ENCODE measurements at places on chromosomes 5 and 9.

- DNase-seq: no peak
Observed at GRCh38 chr5:131812371-131813160, 15.7 kb upstream of the FNIP1 start.

GRCh38 chr9:128456613-128457061 is 831 bp downstream of the ODF2 start:
- DNase-seq: peak; percentile 27

- no peak for DNase-seq
Observed at GRCh38 chr5:74651710-74652109, 11.2 kb upstream of the ENC1 start.

- DNase-seq: no peak
Observed at GRCh38 chr5:116646611-116647289, 72.1 kb upstream of the SEMA6A start.

DNA sequence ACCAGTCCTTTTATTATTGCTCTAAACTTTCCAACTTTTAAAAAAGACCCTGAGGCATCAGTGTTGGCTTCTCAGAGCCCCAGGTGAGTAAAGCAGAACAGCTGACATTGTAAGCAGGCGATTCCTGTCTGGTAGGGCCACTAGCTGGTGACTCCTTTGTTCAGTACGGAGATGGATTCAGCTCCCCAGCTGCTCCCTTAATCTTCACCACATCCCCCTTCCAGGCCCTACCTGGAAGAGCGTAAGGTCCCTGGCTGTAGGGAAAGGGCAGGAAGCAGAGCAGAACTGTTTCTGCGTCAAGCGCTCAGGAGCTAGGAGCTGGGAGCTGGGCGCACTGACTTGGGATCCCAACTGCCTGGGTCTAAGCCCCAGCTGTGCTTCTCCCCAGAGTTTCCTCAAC is 203.7 kb upstream of the TAS2R1 start:
- DNase-seq: no peak

GRCh38 chr5:144267961-144268513 is 97.4 kb downstream of the KCTD16 start:
- DNase-seq: no peak

DNA sequence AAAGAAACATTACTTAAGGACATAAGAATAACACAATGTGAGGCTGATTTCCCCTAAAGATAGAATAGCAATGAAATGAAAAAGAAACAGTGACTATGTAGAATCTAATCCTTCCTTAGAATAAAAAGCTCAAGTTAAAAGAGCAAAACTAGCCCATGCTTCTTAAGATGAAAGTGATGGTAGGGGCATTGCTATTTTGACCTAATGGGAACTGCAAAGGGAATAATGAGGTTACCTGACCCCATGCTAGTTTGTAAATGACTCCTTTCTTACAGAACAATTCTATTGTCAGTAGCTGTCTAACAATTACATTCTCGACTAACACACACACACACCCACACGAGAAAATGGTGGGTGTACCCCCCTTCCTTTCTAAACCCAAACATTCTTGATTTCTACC is 575.8 kb downstream of the CSNK1G3 start:
- no peak for DNase-seq

GRCh38 chr5:107542428-107542827 is 128.3 kb downstream of the EFNA5 start:
- DNase-seq: no peak

GRCh38 chr5:128455841-128456361 is 82.1 kb downstream of the FBN2 start:
- DNase-seq: no peak

DNA sequence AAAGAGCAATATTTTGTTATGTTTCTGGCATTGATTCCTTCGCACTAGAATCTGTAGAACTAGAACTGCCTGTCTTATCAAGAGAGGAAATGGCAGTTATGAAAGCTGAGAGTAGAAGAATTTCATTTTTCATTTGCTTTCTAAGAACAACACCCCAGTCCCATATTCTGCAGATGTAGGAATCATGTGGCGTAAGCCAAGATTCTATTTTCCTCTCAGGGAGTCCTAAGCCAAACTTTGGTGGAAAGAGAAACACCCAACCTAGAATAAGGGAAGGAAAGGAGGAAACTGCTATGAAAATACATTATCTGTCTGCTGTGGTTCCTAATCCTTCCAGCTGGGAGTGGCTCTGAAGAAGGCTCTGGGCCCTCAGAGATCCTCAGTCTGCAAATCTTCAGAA is 1176.9 kb upstream of the C9orf72 start:
- DNase-seq: no peak

GRCh38 chr5:2529371-2530092 is 221.9 kb downstream of the IRX2 start:
- no peak for DNase-seq

GRCh38 chr9:104858271-104858670 is 69.7 kb downstream of the ABCA1 start:
- DNase-seq: no peak

DNA sequence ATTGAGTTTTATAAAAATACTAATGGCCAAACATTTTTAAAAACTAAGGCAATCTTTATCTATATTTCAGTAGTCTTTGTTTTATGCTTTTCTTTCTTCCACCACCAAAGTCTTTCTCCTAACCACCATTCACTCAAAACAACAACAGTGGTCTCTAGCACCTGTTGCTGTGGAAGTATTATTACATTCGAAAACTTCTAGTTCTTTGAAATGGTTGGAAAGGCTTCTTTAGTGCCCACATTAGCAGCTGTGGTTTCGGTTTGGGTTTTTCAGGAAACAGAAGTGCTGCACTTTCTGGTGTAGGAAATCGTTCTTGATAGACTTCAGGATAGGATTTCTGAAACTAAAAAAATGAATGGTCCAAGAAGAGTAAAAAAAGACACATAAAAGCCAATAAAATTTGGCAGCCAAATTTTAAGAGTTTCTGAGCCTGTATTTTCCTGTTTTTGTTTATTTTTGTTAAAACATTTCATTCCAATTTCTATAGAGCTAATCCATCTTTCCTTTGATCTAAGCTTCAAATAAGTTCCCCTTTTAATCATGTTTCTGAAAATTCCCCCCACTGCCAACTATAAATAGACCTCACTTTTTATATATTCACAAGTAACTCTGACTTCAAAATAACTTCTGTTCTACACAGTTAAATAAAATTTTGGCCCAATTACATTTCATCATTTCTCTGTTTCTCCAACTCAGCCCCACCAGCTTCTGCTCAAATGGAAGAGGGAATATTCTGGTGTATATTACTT is 102.2 kb downstream of the DEPDC1B start:
- DNase-seq: no peak

DNA sequence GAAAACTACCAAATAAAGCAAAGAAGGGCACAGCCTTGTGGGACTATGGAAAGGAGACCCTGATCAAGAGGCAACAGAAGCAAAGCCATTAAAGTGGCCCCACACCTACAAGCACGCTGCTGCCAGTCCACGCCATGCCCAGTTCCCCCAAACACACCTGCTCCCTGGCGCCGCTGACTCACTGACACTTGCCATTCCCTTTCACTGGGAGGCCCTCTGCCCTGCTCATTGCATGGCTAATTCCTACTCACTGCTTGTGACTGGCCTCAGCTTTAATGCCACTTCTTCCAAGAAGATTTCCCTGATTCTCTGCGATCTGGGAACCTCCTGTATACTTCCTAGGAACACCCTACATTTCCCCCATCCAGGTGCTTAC is 71.2 kb upstream of the TAF1L start:
- no peak for DNase-seq

DNA sequence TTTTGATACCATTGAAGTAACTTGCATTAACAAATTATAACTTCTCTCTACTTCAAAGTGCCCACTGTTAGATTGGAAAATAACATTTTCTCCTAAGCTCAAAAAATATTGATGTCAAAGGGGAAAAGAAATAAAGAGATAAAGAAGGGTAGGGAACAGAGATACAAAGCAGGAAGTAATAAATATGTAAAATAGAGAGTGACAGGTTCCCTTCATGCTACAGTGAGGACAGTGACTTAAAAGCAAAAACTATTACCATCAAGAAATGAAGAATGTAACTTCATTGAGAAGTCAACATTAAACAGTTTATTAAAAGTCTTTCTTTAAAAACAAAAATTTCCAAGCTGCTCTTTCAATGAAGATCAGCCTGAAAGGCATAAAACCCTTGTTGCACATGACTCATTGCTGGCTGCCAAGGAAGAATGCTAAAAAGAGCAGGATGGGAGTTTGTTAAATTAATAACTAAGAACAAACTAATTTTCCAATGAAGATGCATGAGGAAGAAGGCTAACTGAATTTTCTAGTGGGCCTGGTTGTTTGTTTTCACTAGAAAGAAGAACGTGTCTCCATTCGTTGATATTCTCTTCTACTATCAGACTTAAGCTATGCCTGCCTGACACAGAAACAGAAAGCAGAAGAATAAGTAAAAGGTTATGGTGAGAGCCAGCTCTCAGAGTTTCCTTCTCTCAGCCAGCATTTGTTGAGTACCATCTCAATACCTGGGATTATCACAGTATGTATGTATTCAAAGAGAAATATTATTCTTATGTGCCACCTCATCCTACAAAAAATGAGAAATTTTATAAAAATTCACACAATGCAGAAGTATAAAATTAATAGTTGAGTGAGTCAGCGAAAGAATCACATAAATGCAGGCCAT is 197.8 kb upstream of the NREP start:
- no peak for DNase-seq

DNA sequence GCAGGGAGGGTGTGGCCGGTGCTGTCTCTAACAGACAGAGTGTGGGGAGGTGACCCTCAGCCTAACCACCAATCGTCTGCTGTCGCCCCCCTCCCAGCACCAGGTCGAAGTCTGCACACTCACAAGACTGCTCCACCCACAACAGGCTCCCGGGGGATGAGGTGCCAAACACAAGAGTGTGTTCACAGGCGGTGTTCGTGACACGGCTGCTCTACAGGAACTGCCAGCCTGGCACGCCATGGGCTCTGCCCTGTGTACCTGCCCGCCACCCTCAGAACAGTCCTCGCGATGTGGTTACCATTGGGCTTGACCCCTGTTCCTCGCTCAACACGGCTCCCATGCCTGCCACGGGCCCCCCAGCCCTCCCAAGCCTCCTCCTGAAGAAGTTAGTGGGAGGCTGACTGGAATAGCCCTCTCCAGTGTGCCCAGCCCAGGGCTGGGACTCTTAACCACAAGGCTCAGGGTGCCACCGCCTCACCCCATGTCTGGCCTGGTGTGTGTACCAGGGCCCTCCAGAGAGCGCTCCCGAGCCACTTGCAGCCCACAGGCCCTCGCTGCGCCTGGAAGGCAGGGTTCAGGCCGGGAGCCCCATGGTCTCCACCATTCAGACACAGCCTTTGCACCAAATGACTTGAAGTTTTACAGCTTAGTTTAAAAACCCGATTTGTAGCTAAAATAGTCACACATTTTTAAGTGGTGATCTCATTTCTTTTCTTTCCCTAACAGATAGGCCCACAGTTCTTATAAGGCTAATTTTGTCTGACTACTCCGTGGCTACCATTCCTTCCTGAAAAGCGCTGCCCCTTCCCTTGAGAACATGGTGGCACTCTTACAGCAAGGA is 102.5 kb downstream of the CAMSAP1 start:
- DNase-seq: no peak

GRCh38 chr5:72122602-72123001 is 15.3 kb downstream of the MAP1B start:
- no peak for DNase-seq

GRCh38 chr9:104177676-104178075 is 83.6 kb downstream of the SMC2 start:
- DNase-seq: no peak

DNA sequence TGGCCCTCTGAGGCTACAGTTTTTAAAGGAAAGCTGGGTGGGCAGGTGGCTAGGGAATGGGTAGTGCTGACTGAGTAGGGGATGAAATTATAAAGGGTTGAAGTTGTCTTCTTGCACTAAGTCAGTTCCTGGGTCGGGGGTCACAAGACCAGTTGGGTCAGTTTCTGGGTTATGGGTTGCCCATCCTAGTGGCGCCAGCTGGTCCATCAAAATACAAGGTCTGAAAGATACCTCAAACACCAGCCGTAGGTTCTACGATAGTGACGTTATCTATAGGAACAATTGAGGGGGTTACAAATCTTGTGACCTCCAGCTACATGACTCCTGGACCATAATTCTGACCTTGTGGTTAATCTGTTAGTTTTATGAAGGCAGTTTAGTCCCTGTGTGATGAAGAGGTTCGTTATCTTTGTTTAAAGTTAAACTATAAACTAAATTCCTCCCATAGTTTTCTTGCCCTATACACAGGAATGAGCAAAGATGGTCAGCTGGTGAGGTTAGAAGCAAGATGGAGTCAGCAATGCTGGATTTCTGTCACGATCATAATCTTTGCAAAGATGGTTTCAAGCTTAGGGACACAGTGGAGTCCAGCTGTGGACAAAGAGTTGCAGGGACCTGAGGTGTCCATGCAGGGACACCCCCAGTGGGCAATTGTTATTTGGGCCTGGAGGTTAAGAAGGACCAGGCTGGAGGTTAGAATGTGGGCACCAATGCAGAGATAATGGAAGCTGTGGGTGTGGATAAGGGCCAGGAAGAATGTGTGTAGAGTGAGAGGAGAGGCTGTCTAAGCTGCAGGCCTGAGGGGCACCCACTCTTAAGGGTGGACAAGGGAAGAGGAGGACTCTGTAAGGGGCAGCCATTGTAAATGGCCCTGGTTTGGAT is 14.0 kb upstream of the CREBRF start:
- no peak for DNase-seq

- DNase-seq: no peak
Observed at GRCh38 chr5:107990881-107991810, 320.4 kb upstream of the EFNA5 start.

- DNase-seq: no peak
Observed at GRCh38 chr5:127849891-127850290, 146.7 kb downstream of the CCDC192 start.

GRCh38 chr5:17272111-17272510 is 54.7 kb downstream of the BASP1 start:
- no peak for DNase-seq

- no peak for DNase-seq
Observed at GRCh38 chr9:105330755-105331154, 86.3 kb downstream of the SLC44A1 start.

DNA sequence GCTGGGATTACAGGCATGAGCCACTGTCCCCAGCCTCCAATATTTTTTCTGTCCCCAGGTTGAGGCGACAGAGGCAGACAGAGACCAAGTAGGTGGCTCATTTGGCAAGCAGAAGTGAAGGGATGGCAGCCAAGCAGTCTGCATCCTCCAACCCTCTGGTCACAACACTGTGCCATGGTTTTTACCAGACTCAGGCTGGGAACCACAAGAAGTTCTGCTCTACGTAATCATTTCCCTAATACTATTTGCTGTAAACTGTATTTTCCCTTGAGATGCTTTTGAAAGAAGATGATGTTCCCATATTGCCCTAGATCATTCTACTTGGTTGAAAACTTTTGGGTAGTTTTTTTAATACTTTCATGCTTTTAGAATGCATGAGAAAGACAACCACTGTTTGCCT is 40.5 kb downstream of the PTTG1 start:
- DNase-seq: no peak

- DNase-seq: no peak
Observed at GRCh38 chr5:142151436-142152383, 43.1 kb downstream of the NDFIP1 start.

All from C1 segment of cervical spinal cord (tissue), 14 donors.